ENCODE measurements at places on chromosomes 12 and 14.

DNA sequence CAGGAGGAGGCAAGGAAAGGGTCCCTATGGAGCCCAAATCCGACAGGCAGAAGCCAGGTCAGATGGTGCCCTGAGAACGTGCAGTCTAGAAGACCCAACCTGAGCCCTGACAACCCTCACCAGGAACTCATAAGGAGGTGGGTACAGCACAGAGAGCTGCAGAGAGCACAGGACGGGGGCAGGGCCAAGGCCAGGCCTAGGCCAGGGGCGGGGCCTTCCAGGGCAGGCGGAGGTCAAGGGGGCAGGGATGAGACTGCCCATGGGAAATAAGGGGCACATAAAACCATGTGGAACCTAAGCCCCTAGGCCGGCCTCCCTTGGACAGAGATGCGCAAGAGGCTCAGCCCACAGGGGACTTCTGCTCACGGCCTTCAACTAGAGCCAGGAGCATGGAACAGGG lies 45.1 kb downstream of the SSH1 start:
- no peak for DNase-seq

GRCh38 chr14:53620890-53621289 lies 335.7 kb downstream of the BMP4 start:
- DNase-seq, result no peak

DNA sequence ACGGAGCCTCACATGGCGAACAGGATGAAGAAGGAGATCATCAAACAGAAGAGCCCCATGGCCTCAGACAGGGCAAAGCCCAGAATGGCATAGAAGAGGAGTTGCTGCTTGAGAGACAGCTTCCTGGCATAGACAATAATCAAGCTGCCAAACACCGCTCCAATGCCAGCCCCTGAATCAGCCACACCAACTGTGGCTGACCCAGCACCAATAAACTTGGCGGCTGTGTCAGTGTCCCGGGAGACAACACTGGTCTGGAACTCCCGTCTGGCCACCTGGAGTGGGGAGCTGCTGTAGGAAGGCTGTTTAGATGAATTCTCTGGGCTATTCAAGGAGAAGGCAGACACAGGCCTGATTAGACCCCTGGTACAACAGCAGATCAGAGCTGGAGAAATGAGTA lies 100.1 kb downstream of the HEATR5A start:
- DNase-seq, result no peak

DNA sequence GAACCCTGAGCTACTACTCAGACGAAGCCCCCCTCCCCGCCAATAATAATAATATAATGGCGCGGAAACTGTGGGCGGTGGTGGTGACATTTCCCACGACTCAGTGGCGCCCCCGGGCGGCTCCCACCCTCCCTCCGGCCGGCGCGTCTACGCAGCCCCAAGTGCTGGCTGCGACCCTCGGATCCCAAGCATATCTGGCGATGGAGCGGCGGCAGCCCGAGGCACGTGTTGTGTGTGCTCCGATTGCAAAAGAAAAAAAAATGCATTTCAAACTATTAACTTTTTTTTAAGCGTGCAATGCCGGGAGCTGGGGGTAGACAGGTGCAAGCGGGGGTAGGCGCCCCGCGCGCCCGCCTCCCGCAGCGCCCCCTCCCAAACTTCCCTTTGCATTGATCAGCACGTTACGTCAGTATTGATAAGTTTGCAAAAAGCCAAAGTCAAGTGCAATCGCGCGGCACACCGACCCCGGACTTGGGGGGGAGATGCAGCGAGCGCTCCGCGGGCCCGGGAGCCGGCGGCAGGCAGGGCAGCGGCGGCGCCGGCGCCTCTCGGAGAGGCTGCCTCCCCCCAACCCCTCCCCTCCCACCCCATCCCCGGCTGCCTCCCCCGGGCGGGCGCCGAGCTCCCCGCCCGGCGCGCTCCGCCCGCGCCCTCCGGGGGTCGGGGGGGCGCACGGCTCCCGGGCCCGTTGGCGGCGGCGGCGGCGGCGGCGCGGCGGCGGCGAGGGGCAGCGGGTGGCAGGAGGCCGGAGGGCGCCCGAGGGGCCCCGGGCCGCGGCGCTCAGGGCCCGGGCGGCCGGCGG lies 113.1 kb upstream of the MYL2 start:
- no peak for DNase-seq

GRCh38 chr12:108701779-108702441 lies 29.4 kb downstream of the CORO1C start:
- DNase-seq, result no peak

GRCh38 chr12:68231691-68232090 lies 6.1 kb upstream of the IL26 start:
- DNase-seq, result no peak

DNA sequence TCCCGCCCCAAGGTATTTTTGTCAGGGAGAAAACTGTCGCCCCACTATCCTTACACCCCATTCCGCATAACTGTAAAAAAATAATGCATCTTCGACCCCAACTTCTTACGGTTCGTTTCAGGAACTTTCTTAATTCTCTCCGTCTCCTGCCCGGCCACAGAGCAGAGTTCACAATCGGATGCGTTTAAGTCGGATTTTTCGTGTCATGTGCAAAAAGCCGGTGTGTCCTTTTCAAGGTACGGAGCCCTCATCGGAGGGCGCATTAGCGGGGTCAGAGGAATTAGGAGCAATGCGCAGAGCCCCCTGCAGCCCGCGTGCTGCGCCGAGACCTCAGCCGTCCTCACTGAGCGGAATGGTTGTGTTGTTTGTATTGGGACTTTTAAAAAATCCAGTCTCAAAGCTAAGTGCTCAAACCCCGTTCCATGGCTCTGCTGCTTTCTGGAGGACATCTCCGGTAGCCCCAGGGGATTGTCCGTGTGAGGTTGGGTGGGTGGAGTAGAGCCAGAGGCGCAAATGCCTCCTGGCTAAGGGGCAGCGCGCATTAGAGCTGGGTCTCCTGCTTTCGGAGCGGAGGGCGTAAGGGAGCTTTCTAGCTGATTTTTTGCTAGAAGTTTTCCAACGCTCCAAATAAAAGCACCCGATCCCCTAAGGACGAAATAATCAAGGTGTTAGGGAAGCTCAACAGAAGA lies 3.9 kb upstream of the GSC start:
- DNase-seq, result no peak

DNA sequence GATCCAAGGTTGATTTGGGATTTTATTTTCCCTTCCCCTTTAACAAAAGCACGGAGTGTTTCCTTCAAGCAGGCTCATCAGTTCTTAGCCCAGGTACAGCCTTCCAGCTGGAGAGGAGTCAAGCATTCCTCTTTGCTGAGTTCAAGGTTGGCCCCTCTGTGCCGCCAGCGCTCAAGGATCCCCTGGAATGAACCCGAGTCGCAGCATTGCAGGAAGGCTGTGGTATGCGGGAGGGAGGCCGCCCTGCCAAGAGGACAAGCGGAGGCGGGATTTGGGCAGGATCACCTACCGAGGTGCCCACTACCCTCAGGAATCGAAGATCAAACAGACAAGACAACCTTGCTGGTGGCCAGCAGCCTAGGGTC lies 53.9 kb upstream of the NCOR2 start:
- no peak for DNase-seq

DNA sequence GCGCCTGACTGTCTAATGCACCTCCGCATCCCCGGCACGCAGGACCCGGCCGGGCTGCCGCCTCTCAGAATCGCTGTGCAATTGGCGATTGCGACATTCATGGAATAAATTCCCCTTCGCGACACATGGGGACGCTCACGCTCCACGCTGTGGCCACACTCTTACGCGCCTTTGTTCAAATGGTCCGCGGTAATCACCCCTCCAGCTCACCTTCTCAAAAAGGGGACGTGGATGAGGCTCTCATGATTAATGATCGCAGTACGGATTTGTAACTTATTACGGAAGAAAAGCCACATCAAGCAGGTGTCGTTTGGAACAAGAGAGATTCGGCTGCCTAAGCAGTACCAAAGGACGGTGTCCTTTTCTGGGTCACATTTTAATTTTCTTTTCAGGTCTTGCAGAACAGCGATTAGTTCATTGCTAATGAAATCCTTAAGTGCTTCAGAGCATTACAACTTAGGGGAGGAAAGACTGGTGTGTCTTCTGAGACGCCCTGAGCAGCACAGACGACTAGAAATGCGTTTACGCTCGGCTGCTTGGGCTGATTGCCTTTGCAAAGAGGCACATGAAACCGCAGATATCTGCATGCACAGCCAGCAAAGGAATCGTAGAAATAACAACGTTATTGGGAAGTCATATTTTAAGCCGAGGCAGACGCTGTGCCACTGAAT lies 37.3 kb upstream of the ADGRD1 start:
- DNase-seq, result no peak

GRCh38 chr14:94548999-94549985 lies 11.9 kb upstream of the SERPINA4 start:
- DNase-seq, result peak; percentile 5

DNA sequence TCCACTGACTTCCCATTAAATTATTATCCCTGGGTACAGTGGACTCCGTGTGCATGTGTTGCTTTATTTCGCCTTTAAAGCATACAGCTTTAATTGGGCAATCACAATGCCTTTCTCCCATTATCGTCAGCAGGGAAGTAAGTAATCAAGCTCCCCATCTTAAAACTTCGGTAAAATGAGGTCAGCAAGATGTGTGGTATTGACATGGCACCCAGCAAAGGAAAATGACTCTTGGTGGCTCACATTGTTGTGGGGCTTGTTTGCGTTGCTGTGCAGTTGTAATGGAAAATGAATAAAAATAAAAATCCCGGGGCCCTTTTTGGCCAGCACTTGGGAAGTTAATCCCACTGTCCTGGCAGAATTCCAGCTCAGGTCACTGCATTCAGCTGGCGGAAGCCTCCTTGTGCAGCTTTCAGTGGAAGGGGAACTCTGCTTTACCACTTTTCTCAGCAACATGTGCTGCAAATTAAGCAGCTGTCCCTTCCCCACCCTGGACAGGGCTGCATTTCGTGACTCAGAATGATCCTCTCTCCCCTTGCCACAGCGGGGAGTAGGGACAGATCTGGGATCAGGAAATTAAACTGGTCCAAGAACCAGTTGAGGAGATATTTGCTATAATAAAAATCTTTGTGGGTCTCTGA lies 13.9 kb upstream of the ATP2A2 start:
- DNase-seq, result no peak

GRCh38 chr14:91805659-91806058 lies 61.7 kb downstream of the TC2N start:
- no peak for DNase-seq

GRCh38 chr12:50679612-50680011 lies 84.3 kb upstream of the ATF1 start:
- no peak for DNase-seq

GRCh38 chr14:38629412-38629811 lies 373.5 kb upstream of the CLEC14A start:
- no peak for DNase-seq

GRCh38 chr12:72270961-72271360 lies 1.2 kb upstream of the TRHDE start:
- no peak for DNase-seq

- no peak for DNase-seq
Measured at GRCh38 chr12:118480235-118480634, 103.9 kb downstream of the SUDS3 start.

- DNase-seq, result no peak
Measured at GRCh38 chr12:132282950-132283771, 46.2 kb downstream of the GALNT9 start.

- DNase-seq, result no peak
Measured at GRCh38 chr12:95358111-95359083, 115.6 kb upstream of the METAP2 start.

DNA sequence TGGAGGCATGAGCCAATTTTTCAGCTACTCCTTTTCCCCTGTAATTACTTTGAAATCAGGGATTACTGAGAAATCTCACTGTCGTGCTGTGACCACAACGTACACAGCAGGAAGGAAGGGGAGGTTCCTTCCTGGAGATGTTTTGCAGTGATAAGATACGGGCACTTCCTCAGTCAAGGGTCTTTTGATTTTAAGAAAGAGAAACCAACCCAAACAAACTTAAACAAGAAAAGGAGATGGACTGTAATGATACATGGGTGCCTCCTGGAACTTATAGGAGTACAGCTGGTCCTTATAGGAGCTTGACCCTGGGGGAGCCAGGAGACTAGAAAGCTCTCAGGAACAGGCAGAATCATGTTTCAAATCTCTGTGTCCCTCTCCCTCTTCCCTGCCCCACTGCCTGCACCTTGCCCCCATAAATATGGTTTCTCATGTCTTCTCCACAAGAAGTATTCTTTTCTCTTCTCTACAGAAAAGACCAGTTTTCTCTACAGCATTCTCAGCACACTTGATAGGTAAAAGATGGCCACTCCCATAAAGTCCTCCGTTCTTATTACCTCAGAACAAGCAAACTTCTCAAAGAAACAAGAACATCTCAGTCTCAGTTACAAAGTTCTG lies 281.1 kb upstream of the AMIGO2 start:
- no peak for DNase-seq

- DNase-seq, result no peak
Measured at GRCh38 chr14:24372701-24373416, 4.9 kb downstream of the NFATC4 start.

- no peak for DNase-seq
Measured at GRCh38 chr14:64464651-64465050, 648 bp upstream of the AKAP5 start.

- DNase-seq, result no peak
Measured at GRCh38 chr14:104436741-104437701, 142.5 kb upstream of the C14orf180 start.

- DNase-seq, result no peak
Measured at GRCh38 chr12:14771651-14772137, 31.6 kb downstream of the WBP11 start.

DNA sequence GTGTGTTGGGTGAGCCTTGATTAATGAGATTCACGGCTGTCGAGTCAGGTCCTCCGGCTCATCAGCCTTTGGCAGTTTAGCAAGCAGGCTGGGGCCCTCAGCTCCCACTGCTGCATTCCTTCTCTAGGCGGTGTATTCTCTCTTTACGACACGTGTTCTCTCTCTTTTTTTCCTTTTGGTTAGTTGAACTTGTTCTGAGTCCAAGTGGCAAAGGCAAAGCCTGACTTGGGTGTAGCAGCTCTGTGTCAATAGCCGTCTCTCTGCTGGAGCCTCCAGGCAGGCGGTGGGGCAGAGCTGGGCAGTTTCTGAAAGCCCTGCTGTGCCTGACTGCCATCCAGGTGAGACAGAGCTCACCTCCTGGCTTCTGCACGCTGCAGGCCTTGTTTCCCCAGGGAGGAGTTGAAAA lies 46.6 kb downstream of the SUSD6 start:
- DNase-seq, result no peak

Measured in stimulated activated CD4-positive, alpha-beta T cell treated with anti-CD3 and anti-CD28 coated beads, Interleukin-1b, Interleukin-23, amount 100 ng/mL, for 1 hour (primary cell).